ENCODE measurements at places on chromosomes 3 and 15. TPM values are rescaled to one million over a fixed set of nuclear protein-coding genes. Genes with fewer than 3 reads are reported as not detected.

DNA sequence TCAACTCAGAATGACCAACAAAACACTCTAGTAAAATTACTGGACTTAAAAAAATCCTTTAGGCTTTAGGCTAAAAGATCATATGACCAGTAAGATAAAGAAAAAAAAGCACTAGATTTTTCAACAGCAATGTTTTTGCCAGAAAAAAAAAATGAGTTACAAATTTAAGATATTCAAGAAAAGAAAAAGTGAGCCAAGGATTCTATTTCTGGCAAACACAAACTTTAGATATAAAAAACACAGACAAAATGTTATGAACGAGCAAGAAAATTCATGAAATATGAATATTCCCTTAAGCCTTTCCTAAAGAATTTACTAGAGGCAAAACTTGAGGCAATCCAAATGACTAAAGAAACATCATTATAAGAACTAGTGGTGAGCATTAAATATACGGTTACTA lies 8.6 kb downstream of the GOLGB1 start:
- DNase-seq, result no peak

DNA sequence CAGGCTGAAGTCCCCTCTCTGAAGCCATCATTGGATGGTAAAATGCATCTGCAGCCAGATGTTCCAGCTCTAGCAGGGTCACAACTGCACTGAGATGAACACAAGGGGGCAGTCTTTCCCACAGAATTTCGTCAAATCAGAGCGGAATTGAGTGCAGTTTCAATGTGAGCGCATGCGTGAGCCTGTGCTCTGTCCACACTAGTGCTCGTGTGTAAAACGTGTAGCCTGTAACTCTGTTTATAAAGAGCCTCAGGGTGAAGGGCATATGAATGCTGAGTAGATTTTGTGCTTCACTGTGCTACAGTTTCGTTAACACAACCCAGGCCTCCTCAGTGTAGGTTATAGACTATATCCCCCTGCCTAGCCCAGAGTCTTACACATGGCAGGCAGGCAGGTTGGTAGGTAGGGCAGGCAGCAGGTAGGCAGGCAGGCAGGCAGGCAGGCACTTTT lies 92.7 kb upstream of the GOLGA6L4 start:
- peak; percentile 86 for DNase-seq

DNA sequence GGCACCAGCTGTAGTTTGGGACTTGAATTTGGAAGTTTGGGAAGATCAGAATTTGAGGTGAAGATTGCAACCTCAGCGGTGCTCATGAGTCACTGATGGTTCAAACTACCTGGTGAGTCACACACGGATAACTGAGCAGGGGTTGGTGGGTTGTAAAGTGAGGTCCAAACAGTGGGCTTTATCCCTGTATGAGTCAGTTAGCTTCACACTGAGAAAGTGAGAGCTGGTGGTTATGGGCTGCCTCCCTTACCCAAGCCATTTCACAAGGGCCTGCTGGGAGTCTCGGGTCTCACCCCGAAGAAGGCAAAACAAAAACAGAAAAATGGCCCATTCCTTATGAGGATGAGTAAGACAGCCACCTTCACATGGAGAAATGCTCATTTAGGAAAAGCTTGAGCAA lies 77.0 kb downstream of the ITGA11 start:
- DNase-seq, result no peak

DNA sequence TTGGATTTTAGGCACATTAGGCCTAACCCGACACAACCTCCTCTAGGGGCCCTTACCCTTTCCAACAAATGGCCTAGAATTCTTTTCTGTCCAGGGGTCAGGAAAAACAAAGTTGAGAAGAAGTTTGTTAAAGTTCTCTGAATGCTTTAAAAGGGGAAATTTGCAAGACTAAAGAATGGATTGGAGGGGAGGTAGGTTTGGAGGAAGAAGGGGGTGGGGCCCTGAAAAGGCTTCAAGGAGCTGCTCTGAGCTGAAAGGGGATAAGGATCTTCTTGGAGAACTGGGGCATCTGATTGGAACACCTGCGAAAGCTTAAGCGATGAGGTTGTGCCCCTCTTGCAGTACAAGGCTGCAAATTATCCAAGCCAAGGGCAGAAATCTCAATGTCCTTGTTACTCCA lies 3.9 kb upstream of the SENP2 start:
- DNase-seq, result no peak

GRCh38 chr3:61299343-61300005 lies 48.2 kb upstream of the FHIT start:
- DNase-seq, result no peak

QTRT2 gene
- 22.9 TPM for polyA plus RNA-seq

Data from renal pelvis (tissue), 12 donors.